Stimulated activated naive CD8-positive, alpha-beta T cell treated with anti-CD3 and anti-CD28 coated beads, Interleukin-15, Interleukin-2, amounts not matched to agents 100 U/mL and 50 U/mL, for 24 hours (primary cell): ENCODE measurements at places on chromosomes 11 and 22.
A peak's percentile ranks its signal among the peaks of the same experiment; 100 is the strongest.

- DNase-seq = peak; percentile 70
These were observed 48.7 kb downstream of the TSPAN18 start for GRCh38 chr11:44775366-44775984.

DNA sequence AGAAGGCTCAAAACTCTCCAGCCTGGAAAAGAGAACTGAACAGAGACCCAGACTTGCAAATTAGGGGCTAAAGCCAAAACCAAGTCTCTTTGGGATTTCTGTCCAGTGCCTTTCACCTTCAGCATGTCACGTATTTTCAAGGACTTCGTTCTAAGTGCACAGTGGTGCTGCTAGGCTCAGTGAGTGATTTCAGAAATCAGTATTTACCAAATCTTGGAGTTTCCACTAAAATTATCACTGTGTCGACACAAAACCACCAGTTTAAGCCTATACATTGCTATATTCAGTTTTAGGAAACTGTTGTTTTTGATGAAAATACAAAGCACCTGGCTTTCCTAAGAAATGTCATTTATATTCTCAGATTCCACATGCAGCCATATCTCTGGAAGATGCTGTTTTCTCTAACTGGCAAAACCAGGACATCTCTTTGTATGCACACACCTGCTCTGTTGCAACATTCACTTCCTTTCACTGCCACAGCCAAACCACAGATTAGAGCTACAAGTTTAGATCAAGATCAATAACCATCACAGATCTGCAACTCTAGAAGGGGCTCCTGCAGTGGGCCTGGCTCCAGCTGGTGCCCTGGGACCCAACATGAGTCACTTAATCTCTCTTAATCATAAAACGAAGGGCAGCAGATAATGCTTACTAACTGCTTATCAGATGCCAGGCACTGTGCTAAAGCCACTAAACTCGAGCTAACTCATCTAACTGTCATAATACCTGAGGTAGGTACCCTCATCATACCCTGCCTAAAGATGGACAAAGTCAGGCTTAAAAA is 22.3 kb downstream of the SMCO4 start:
- no peak for DNase-seq

DNA sequence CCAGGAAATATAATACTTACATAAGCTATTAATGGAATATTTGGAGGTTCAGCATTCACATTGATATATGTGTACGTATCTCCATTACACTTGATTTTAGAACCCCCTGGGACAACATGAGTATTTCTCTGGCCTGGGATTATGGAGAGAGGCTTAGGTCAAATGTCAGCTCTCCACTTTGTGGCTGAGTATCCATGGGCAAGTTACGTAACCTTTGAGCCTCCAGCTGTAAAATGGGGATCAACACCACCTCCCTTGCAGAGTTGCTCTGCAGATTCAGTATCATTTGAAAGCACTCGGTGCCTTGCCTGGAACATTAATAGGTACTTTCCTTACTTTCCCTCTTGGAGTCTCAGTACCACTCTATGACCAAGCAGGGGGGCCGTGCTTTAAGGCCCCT is 33.2 kb downstream of the C22orf31 start:
- no peak for DNase-seq

- no peak for DNase-seq
These were observed 116.8 kb upstream of the NECTIN1 start for GRCh38 chr11:119845756-119846155.

- no peak for DNase-seq
These were observed 807 bp downstream of the TRIM3 start for GRCh38 chr11:6472934-6473333.

- DNase-seq = no peak
These were observed 13.7 kb downstream of the RASD2 start for GRCh38 chr22:35554297-35554845.

DNA sequence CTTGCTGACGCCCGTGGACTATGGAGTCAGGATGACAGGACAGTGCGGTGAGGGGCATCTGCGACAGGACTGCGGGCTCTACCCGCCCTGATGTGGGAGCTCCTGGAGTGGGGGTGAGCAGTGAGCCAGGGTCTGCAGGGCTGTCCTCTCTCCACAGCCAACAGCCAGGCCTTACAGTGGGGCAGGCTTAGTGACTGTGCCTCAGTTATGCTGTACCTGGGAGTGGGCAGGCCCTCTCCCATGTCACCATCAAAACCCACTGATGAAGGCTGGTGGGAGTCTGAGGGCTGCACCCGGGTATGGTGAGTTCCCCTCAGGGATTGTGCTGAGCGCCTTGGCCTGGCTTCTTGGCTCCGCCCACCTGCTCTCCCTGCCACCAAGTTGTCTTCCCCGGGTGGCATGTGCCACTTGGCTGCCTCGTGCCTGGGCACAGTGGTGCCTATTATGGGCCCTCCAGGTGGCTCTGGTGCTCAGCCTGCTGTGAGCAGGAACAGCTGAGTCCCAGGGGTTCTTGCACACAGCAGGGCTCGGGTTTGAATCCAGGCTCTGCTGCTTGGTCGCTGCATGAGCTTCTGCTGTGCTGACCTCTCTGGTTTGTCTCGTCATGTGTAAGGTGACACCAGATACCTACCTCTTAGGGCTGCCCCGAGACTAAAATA is 4.1 kb upstream of the TRIOBP start:
- DNase-seq = no peak

- no peak for DNase-seq
These were observed 1.4 kb downstream of the CORO1B start for GRCh38 chr11:67441731-67442351.

GRCh38 chr11:70935006-70935768 is 317.2 kb downstream of the SHANK2 start:
- no peak for DNase-seq

GRCh38 chr11:61969391-61969758 is 1.9 kb upstream of the FTH1 start:
- DNase-seq = no peak

DNA sequence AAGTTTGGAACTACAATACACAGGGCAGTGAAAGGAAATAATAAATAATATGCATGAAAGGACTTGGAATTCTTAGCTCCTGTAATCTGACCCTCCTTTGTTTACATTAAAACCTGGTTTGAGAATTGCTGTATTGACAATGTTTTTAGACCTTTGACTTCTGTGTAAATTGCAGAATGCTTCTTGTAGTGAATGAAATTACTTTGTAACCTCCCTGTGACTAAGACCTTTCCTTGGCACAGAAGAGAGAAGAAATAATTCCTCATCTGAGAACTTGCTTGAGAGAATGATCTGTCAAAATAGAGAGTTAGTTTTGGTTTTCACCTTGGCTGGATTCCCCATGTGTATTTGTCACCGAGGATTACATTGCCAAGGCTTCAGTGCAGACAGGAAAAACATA is 640.0 kb upstream of the ANO5 start:
- DNase-seq = no peak

- peak; percentile 90 for DNase-seq
These were observed 848 bp upstream of the PTPRCAP start for GRCh38 chr11:67438158-67438902.

GRCh38 chr11:16773981-16774935 is 35.8 kb downstream of the C11orf58 start:
- DNase-seq = no peak

GRCh38 chr11:121489823-121490222 is 37.1 kb upstream of the SORL1-AS1 start:
- DNase-seq = no peak

DNA sequence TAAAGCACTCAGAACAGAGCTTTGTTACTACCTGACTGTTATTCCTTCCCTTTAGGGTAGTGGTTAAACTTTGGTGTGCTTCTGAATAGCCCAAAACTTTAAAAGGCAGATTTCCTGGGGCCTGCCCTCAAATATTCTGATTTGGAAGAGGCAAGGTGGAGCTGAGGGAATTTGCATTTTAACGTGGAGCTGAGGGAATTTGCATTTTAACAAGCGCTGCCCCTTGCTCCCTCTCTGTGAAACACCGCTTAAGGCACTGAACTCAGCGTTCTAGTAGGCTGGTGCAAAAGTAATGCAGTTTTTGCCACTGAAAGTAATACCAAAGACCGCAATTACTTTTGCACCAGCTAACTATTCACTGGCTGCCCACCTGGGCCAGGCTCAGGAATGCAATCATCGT is 35.0 kb downstream of the TPST2 start:
- DNase-seq = no peak

GRCh38 chr11:68264244-68264643 is 7.5 kb downstream of the C11orf24 start:
- DNase-seq = no peak

DNA sequence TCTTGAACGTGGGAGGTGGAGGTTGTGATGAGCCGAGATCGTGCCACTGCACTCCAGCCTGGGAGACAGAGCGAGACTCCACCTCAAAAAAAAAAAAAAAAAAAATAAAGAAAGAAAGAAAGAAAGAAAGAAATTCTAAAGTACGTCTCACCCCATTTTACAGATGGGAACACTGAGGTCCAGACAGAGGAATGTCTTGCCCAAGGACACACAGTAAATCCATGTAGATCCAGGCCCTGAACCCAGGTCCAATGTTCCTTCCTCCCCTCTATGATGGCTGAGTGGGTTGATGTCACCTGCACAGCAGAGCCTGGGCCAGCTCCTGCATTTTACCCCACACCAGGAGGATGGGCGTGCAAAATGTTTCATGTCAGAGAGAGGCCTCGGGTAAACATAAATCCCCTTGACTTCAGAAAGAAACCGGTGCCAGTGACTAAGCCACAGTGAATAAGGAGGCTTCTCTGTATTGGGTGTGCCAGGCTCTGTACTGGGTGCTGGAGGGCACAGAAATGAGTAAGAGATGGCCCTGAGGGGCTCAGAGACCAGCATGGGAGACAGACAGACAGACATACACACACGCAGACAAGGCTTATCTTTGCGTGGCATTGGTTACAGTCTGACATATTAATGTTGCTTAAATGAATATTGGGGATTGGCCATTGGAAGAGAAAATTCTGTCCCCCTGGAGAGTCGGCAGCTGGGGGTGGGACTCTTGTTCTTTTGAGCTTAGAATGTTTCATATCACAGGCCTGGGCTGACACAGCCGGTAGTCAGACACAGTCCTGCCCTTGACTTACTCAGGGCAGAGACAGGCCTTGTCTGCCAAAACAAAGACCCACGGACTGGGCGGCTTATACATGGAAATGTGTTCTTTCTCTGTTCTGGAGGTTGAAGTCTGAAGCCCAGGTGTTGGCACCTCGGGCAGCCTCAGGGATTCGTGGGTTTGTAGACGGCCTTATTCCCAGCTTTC is 105.4 kb downstream of the MIAT start:
- no peak for DNase-seq

- no peak for DNase-seq
These were observed 159.2 kb downstream of the MSANTD4 start for GRCh38 chr11:105862736-105863367.

DNA sequence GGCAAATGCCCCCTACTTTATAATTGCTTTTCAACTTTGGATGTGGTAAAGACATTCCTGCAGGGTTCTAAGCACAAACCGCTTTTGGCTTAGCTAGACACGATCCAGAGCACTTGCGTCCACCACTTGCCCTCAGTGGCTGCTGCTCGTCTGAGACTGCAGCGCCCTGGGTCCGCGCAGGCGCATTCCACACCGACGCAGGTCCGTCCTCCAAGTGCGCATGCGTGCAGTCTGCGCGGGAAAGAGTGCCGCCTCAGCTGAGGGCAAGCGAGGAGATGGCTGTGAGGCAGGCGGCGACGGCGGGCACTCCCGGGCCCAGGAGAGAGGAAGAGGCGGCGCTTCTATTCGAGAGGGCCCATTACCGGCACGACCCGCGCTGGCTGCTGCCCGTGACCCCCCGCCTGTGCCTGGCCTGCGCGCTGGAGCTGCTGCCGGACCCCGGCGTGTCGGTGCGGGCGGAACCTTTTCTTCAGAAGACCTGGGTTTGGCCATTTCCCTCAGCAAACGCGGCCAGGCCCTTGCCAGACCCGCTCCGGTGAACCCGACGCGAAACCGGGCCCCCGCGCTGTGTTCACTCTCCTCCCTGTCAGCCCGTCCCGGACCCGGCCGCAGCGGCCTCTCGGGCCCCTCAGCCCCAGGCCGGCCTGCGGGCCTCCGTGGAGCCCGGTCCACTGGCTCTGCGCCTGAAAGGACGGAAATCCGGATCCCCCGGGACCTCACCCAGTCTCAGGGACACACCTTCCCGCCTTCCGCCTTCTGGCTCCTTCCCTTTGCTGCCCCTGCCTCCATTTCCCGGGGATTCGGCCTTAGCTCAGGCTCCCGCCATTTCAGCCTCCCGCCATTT is at the start of gene MEI1:
Gene MEI1, plus strand, starts transcription at position 240 of the 844 bp plus-strand sequence. Its CDS starts 36 bp downstream, at position 276.
- peak; percentile 92 for DNase-seq

DNA sequence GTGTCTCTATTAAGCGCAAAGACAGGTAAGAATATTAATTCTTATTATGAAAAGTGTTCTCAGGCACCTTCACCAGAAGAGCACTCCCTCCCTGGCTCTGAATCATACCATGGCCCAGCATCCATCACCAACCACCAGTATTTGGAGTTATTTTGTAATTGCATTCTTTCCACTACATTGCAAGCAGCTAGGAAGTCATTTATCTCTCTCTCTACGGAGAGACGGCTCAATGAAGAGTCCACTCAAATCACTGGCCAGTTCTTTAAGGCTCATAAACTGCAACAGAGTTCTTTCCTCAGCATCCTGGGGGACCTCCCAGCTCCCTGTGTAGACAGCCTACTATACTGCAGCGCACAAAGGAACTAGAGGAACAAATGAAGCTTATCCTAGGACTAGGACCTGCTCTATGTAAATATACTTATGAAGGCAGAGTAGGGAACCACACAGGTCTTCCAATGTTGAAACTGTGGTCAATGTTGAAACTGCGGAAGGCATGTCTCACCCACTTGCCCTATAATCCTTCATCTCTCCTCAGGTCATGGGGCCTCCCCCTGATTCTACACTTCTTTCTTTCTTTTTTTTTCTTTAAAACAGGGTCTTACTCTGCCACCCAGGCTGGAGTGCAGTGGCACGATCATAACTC is 63.4 kb downstream of the AAMDC start:
- no peak for DNase-seq

DNA sequence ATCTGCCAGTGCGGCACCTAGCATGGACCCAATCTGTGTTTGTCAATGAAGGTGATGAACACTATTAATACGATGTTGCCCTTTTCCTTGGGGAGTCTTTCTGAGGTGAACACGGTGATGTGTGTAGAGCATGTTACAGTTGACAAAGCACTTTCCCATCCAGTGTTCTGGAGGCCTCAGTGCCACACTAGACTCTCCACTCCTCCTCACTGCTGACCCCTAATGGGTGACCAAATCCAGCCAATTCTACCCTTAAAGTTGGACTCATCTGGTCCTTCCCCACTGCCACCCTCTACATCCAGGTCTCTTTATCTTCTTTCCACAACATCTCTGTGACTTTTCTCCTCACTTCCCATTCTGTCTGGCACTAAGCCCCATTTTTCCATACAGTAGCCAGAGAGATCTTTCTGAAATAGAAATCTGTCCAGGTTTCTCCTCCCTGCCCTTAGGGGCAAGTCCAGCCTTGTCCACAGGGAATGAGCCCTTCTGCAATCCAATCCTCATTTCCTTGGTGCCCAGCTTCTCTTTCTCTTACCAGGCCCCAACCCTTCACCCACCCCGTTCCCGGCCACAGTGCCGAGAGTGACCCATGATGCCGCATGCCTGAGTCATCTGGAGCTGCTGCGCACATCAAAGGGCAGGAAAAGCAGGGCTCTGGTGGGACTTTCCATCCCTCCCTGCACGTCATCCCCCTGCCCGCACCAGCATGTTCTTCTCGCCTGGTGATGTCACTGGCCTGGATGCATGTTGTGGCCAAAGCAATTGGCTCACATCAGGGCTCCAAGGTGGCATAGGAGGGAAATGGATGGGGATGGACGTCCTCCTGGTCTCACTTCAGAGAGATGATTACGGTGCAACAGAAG is 64.2 kb downstream of the RASSF10 start:
- DNase-seq = no peak
